ENCODE measurements at places on chromosomes 6 and 20. TPM values are rescaled to one million over a fixed set of nuclear protein-coding genes. Genes with fewer than 3 reads are reported as not detected.

The DACT2 gene
- not detected for total RNA-seq

The TAF8 gene
- 48.0 TPM for total RNA-seq

The AAR2 gene
- 19.4 TPM for total RNA-seq

The RIMS4 gene
- total RNA-seq = not detected

The RAD21L1 gene
- not detected for total RNA-seq

Data from activated CD4-positive, alpha-beta memory T cell treated with anti-CD3 and anti-CD28 coated beads, Interleukin-2, amount 10 ng/mL, durations not matched to agents 7 days and 5 days (primary cell).